Large intestine (tissue), 12 donors: ENCODE measurements at places on chromosomes 1 and 21.

DNA sequence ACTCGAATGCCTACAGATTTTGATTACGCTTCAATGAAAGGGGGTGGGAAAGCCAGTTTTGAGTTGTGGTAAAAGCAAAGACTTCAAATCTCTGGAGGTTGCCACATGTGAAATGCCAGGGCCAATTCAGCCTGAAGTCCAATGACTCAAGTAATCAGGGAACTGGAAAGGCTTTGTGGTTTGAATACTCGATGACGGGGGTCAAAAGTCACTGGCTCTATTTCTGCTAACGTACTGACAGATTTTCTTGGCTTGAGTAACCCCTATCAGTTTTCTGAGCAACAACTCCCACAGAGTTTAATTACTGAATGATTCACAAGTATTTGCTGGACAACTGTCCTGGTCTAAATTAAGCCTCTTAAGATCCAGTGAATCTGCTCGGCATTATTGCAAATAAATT lies 152.2 kb downstream of the SIPA1L2 start:
- peak; percentile 57 for DNase-seq

DNA sequence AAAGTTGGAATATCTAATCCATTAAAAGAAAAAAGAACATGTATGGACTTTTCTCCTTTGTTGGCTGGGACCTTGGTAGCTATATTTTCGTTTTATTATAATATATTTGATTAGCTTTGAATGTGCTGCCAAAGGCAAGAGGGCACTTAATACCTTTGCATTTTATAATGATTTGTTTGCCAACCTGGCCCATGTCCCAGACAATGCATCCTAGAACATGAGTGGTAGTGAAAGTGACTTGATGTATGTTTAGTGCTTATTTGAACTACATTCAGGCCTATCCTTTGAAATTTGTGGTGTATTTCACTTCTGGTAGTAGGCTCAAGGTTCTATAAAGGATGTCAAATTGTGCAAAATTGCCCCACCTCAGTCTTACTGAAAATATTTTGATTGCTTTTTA lies 25.9 kb downstream of the CACHD1 start:
- no peak for DNase-seq

- no peak for DNase-seq
Measured at GRCh38 chr1:18828224-18828623, 31.2 kb downstream of the TAS1R2 start.

- DNase-seq = peak; percentile 73
Measured at GRCh38 chr1:42922687-42923366, 35.8 kb downstream of the SLC2A1 start.

- DNase-seq = peak; percentile 34
Measured at GRCh38 chr1:206002871-206003801, at the start of gene RAB7B. Gene RAB7B (minus strand): TSS chr1:206003395. CDS start chr1:205994135, 9,260 bp downstream.
